LNCaP clone FGC (cell line): ENCODE measurements at places on chromosomes 2 and 18.

DNA sequence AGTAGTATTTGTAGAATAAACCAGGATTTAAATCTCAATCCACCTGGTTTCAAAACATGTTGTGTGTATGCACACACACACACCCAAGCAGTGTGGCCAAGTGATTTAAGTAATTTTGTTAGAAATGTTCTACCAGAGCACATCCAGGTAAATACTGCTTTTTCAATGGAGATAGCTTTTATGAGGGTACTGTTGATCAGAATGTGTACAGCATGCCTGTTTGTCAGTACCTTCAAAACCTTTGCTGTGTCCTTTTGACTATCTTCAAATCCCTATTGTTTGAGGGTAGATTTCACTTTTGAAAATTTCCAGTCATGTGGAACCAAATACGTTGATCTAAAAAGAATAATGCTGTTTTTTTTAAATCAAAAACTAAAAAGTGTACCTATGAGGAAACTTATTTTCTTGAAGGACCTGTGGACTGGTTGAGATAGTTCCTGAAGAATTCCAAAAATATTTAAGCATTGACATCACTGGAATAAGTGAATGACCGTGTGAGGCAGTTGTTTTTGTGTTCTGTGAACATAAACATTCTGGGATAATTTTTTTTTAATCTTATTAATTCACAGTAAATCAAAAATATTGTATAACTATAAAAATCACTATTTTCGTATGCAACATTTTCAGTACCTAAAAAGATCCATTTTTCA is 70.9 kb downstream of the PTRHD1 start:
- DNase-seq, result no peak

- DNase-seq, result peak; percentile 55
Measured at GRCh38 chr18:63963615-63964256, 6.1 kb upstream of the SERPINB8 start.

- no peak for DNase-seq
Measured at GRCh38 chr18:63245600-63245999, 74.0 kb downstream of the BCL2 start.

DNA sequence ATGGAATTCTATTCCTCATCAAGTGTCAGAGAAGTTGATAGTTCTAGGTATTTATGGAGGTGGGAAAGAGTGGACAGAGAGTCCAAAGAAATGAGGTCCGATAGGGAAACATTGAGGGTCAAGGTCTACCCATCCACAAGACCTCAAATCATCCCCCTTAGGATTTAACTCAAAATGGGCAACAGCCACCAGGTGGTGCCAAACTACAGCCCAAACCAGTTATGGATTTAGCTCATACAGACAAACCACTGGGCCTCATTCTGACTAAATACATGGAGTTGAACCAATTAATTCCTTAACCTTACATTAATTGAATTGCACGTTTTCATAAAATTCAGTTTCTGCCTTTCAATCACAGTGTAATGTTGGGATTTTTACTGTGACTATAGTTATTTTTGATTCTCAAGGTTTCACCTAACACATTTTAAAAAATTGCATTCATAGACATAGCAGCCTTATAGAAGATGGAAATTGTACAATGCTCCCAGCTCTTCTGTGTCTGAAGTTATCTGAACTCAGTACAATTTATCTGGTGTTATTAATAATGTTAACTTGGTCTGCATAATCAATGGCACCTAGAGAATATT is 98.2 kb upstream of the HNMT start:
- DNase-seq, result peak; percentile 37

- no peak for DNase-seq
Measured at GRCh38 chr18:40531051-40531450, 1424.0 kb upstream of the PIK3C3 start.

- no peak for DNase-seq
Measured at GRCh38 chr2:160465002-160465401, 28.6 kb downstream of the RBMS1 start.

DNA sequence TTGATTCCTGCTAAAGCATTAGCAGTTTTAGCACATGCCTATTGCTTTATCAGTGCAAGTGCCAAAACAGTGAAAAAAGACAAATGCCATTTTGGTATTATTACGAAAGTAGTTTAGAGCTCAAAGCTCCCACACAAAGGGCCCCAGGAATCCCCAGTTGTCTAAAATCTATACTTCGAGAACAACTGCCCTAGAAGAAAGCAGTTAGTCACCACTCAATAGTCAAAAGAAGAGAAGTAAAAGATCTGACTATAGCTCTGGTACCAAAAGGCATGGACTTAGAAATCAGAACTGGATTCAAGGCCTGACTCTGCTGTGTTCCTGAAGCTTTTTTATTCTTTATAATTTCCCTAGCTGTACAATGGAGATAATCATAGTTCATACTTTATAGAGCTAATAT is 21.8 kb downstream of the SCN3A start:
- DNase-seq, result no peak

- DNase-seq, result no peak
Measured at GRCh38 chr2:15316370-15316814, 244.7 kb downstream of the NBAS start.
